Hepatocyte (in vitro differentiated cells): ENCODE measurements at places on chromosomes 5 and 9.
A peak's percentile ranks its signal among the peaks of the same experiment; 100 is the strongest.

- H3K4me1 ChIP-seq = no peaks in the 10 kb centered on the region
- H3K36me3 ChIP-seq = no peaks in the 10 kb centered on the region
- no peak overlapping the region for H3K4me3 ChIP-seq
- peak overlapping the region; percentile 34 for H3K27ac ChIP-seq
Measured at GRCh38 chr9:127463382-127463781, 12.1 kb downstream of the LRSAM1 start.

GRCh38 chr5:169173372-169173771 lies 127.6 kb downstream of the SLIT3 start:
- H3K27me3 ChIP-seq = no peaks in the 10 kb centered on the region
- peaks cover 12% of the 10 kb centered on the region for H3K4me1 ChIP-seq
- DNase-seq = no peak
- H3K27ac ChIP-seq = no peak overlapping the region

GRCh38 chr9:126698251-126698650 lies 84.5 kb downstream of the LMX1B start:
- H3K27me3 ChIP-seq = no peaks in the 10 kb centered on the region
- H3K36me3 ChIP-seq = no peaks in the 10 kb centered on the region

DNA sequence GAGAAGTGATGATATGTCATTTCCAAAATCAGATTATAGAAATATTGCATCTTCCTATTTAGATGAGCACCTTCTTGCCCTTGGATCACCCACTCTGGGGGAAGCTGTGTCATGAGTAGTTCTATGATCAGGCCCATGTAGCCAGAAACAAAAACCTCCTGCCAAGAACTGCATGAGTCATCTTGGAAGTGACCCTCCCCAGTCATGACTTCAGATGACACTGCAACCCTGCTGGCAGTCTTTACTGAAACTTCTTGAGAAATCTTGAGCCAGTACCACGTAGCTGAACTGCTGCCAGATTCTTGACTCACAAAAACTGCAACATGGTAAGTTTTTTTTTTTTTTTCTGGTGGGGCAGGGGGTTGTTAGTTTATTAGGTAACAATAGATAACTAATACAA lies 439.6 kb upstream of the PTGER4 start:
- no peaks in the 10 kb centered on the region for H3K4me1 ChIP-seq
- no peaks in the 10 kb centered on the region for H3K27me3 ChIP-seq
- H3K36me3 ChIP-seq = no peaks in the 10 kb centered on the region
- H3K27ac ChIP-seq = no peak overlapping the region

DNA sequence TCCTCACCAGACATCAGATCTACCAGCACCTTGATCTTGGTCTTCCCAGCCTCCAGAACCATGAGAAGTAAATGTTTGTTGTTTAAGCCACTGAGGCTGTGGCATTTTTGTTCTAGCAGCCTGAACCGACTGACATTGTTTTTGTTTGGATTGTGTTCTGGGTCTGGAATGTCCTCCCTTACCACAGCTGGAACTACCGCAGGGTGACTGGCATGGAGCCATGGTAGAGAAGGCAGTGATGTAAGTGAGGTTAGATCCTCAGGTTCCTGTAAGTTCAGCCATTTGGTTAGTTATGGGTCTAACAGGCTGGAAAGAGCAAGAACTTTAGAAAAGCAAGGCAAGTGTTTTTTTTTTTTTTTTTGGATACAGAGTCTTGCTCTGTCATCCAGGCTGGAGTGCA lies 209.3 kb downstream of the DAB2IP start:
- no peaks in the 10 kb centered on the region for H3K36me3 ChIP-seq
- no peaks in the 10 kb centered on the region for H3K4me1 ChIP-seq
- H3K4me3 ChIP-seq = no peak overlapping the region
- DNase-seq = no peak
- no peaks in the 10 kb centered on the region for H3K27me3 ChIP-seq
- no peak overlapping the region for H3K27ac ChIP-seq

DNA sequence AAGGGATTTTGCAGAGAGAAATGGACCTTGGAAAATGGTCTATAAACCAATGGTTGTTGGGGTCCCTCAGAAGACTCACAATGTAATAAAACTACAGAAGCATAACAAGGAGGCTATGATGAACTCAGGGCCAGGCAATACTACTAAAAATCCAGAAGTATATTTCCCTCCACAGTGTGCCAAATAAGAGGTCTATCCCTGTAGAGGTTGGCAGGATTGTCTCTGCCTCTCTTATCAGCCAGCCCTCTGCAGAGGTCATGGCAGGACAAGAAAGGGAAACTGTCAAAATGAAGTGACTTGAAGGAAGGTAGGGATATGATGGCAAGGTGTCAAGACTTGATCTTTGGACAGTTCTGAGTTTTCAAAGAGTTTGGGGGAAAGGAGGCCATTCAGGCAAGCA lies 115.7 kb upstream of the NR5A1 start:
- no peak overlapping the region for H3K4me3 ChIP-seq
- no peaks in the 10 kb centered on the region for H3K27me3 ChIP-seq
- H3K4me1 ChIP-seq = no peaks in the 10 kb centered on the region
- H3K36me3 ChIP-seq = no peaks in the 10 kb centered on the region
- DNase-seq = no peak
- no peak overlapping the region for H3K27ac ChIP-seq

- H3K36me3 ChIP-seq = no peaks in the 10 kb centered on the region
- no peaks in the 10 kb centered on the region for H3K27me3 ChIP-seq
- no peak overlapping the region for H3K27ac ChIP-seq
- no peak overlapping the region for H3K4me3 ChIP-seq
Measured at GRCh38 chr5:172911976-172912375, 47.2 kb upstream of the RPL26L1 start.

DNA sequence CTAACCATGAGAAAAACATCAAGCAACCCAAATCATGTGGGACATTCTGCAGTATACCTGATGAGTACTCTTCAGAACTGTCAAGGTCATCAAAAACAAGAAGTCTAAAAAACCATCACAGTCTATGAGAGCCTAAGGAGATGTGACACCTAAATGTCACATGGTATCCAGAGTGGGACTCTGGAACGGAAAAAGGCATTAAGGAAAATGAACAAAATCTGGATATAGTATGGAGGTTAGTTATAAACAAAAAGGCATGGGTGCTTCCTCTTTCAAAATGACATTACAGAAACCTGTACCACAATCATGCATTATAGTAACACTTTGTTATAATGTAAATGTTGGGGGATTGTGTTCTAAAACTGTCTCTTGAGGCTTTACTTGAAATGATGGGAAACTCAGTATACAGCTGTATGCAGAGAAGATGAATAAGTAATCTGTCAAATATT lies 47.4 kb downstream of the PRKACG start:
- H3K27me3 ChIP-seq = no peaks in the 10 kb centered on the region
- H3K36me3 ChIP-seq = no peaks in the 10 kb centered on the region
- H3K4me3 ChIP-seq = no peak overlapping the region
- H3K27ac ChIP-seq = no peak overlapping the region

- DNase-seq = no peak
- peaks cover 7% of the 10 kb centered on the region for H3K4me1 ChIP-seq
- no peaks in the 10 kb centered on the region for H3K27me3 ChIP-seq
- H3K36me3 ChIP-seq = no peaks in the 10 kb centered on the region
- no peak overlapping the region for H3K4me3 ChIP-seq
- no peak overlapping the region for H3K27ac ChIP-seq
Measured at GRCh38 chr5:139108063-139108824, 89.9 kb downstream of the SIL1 start.

DNA sequence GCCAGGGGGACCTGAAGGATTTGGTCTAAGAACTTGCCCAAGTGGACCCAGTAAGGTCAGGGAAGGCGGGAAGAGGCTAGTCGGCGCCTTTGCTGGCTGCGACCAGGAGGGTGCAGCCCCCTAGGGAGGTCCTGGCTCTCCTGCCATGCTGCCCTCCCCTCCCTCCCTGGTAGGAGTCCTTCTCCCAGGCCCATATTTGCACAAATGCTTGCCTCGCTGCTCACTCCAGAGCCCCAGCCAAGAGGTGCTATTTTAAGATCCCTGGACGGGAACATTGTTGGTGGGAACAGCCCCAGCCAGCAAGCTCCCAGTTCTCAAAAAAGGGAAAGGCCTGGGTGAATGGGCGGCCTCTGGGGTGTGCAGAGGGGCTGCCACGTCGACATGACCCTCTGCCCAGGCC lies 4.3 kb upstream of the IL17B start:
- peaks cover 20% of the 10 kb centered on the region for H3K4me1 ChIP-seq
- no peak overlapping the region for H3K27ac ChIP-seq
- H3K4me3 ChIP-seq = no peak overlapping the region
